ENCODE measurements at places on chromosomes 16 and 17.
A peak's percentile ranks its signal among the peaks of the same experiment; 100 is the strongest.

- DNase-seq = peak; percentile 40
Measured at GRCh38 chr17:75404731-75405364, 630 bp downstream of the GRB2 start.

DNA sequence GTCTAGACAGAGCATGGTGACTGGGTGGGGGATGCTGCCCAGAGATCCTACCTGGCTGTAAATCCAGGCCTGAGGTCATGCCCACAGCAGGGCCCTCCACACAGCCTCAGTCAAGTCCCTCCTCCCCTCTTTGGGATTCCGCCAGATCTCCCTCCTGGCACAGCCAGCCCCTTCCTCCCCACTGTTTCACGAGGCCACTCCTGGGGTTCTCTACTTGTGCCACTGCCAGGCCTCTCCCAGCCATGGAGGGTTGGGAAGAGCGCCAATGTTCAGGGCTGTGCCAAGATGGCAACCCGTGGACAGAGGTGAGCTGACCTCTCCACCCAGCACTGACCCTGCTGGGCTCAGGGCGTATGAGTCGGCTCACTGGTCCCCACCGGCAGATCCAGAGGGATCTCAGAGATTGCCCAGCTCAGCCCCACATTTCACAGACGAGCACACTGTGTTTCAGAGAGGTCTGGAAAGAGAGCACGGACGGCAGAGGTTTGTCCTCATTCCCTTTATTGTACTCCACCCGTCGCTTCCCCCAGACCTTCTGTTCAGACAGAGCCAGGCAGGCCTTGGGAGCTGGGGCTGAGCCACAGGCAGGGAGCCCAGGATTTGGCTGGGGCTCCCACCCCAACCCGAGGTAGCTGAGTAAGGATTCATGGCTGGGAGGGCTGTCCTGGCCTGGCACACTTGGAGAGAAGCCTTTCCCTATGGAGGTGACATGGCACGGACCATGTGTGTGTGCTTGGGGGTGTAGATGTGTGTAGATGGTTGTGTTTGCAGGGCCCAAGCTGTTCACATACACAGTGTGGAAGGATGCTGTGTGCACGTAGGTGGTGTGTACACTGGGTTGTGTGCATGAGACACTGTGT lies 3.5 kb upstream of the CAMKK1 start:
- DNase-seq = no peak

- peak; percentile 30 for DNase-seq
Measured at GRCh38 chr17:79838522-79839274, 542 bp downstream of the CBX4 start.

DNA sequence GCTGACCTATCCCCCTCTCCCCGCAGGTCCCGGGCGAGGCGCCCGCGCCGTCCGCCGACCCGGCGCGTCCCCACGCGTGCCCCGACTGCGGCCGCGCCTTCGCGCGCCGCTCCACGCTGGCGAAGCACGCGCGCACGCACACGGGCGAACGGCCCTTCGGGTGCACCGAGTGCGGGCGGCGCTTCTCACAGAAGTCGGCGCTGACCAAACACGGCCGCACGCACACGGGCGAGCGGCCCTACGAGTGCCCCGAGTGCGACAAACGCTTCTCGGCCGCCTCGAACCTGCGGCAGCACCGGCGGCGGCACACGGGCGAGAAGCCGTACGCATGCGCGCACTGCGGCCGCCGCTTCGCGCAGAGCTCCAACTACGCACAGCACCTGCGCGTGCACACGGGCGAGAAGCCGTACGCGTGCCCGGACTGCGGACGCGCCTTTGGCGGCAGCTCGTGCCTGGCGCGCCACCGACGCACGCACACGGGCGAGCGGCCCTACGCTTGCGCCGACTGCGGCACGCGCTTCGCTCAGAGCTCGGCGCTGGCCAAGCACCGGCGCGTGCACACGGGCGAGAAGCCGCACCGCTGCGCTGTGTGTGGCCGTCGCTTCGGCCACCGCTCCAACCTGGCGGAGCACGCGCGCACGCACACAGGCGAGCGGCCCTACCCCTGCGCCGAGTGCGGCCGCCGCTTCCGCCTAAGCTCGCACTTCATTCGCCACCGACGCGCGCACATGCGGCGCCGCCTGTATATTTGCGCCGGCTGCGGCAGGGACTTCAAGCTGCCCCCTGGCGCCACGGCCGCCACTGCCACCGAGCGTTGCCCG lies 10.3 kb downstream of the ZNF771 start:
- DNase-seq = peak; percentile 82

- no peak for DNase-seq
Measured at GRCh38 chr16:81711657-81712319, 67.3 kb upstream of the PLCG2 start.

DNA sequence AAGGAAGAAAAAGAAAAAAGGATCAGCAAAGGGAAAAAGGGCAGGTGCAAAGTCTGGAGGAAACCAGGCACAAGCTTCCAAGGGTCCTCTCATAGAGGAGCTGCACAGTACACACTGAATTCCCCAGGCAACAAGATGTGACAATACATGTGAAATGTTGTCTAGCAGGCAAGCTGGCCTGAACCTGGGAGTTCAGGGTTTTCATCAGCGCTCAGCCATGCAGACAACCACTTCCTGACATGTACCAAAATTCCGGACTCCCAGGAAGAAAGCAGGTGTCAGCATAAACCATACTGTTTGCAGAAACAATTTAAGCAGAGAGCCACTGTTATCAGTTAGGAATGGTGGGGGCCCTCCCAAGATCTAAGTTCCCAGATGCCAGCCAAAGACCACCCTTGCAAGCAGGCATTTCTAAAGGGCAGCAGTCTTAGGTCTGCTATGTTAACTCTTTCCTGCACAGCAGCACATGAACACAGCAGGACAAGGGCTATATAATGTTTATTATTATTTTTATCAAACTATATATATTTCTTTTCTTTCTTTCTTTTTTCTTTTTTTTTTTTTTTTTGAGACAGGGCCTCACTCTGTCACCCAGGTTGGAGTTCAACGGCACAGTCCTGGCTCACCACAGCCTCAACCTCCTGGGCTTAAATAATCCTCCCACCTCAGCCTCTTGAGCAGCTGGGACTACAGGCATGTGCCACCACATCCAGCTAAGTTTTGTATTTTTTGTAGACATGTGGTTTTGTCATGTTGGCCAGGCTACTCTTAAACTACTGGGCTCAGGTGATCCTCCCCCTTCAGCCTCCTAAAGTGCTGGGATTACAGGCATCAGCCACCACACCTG lies 10.1 kb downstream of the TK2 start:
- DNase-seq = no peak

DNA sequence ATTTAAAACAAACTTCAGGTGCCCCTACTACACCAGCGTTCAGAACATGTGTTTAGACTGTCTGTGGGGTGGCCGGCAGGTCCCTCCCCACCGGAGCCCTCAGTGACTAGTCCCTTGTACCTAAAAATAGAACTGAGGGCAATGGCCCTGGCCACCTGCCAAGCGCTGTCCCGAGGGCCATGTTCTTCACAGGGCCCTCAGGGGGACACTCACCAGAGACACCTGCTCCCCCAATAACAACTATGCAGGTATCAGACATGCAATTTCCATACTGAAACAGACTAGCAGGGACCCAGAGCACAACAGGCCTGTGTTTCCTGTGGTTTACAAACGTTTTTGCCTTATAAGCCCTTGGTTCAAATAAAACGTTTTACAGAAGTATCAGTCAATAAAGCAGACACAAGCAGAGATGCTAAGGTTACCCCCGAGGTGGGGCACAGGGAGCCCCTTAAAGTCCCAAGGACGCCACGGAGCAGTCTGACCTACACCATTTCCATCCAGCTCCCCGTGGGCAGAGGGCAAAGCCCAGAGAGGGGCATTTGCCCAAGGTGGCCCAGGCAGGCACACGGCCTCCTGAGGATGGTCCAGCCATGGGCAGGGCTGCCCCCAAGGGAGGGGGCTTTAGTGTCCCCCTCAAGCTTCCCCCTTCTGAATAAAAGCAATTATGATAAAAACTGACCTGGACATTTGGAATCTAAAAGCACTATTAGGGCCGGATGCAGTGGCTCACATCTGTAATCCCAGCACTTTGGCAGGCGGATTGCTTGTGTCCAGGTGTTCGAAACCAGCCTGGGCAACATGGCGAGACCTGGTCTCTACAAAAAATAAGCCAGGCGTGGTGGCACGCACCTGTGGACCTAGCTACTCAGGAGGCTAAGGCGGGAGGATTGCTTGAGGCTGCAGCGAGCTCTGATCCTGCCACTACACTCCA lies 896 bp upstream of the MYLK3 start:
- no peak for DNase-seq

DNA sequence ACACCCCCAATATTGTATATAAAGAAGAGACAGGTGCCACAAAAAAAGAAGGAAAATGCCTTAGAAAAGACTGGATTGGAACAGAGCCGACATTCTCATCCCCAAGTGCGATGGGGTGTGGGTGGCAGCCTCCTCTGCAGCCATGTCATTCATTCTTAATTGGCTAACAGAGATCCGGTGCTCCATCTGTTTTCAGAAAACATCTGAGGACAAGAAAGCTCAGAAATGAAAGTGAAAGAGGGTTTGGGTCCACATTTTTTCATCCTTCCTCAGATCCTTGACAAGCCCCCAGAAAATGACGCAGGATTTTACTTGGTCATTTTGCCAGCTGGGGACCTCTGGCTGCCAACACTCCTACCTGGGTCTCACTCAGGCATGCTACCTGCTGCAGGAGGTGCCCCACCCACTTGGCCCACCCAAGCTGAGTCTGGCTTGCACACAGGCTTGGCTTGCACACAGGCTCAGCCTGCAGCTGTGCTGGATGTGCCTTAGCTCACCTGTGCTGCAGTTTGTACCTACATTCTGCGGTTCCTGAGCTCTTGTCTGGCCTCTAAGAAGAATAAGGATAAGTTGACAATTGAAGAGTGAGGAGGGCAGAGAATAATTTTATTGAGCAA lies 21.9 kb downstream of the KIF2B start:
- DNase-seq = no peak

Data from stimulated activated CD8-positive, alpha-beta memory T cell treated with anti-CD3 and anti-CD28 coated beads, Interleukin-4, amount 100 ng/mL, for 24 hours (primary cell).